ENCODE measurements at places on chromosomes 11 and 22. TPM values are rescaled to one million over a fixed set of nuclear protein-coding genes. Genes with fewer than 3 reads are reported as not detected.

- H3K27me3 ChIP-seq, result peaks cover 1% of the 10 kb centered on the region
- H3K36me3 ChIP-seq, result no peaks in the 10 kb centered on the region
- DNase-seq, result no peak
- no peak overlapping the region for H3K4me3 ChIP-seq
- no peak overlapping the region for H3K27ac ChIP-seq
Observed at GRCh38 chr11:110000031-110000502, 93.1 kb upstream of the ZC3H12C start.

DNA sequence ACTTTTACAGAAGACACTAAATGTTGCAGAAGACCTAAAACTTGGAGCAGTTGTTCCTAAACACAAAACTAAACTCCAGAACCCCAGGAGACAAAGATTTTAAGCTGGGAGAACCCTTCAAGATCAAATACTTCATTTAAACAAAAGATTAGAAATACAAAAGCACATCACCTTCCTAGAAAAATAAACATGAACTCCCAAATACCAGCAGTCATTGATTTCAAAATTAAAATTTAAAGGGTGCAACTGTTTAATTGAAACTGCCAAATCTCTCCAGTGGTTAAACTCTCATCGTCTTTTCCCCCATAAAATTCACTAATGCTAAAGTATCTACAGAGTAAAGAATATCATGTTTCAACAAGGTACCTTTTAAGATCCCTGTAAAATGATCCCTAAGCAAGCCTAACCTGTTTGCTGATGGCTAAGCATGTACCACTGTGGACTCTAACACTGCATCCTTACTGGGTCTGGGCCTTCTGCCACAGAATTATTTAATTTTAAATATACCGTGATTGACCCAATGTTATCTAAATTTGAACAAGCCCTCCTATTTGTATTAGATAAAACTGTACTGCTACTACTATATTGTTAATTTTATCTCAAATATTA is 53.7 kb upstream of the CCDC34 start:
- H3K27ac ChIP-seq, result no peak overlapping the region
- DNase-seq, result no peak
- no peaks in the 10 kb centered on the region for H3K4me1 ChIP-seq

Gene OR5M3
- total RNA-seq, result not detected

Gene MS4A8
- not detected for total RNA-seq

GRCh38 chr11:117097389-117098268 is 599 bp downstream of the SIK3 start:
- H3K4me1 ChIP-seq, result peaks cover 52% of the 10 kb centered on the region
- DNase-seq, result peak; percentile 43
- H3K36me3 ChIP-seq, result peaks cover 2% of the 10 kb centered on the region
- peak overlapping the region; percentile 94 for H3K27ac ChIP-seq
- no peaks in the 10 kb centered on the region for H3K27me3 ChIP-seq

GRCh38 chr11:68031144-68031464 is 623 bp downstream of the NDUFS8 start:
- H3K27ac ChIP-seq, result peak overlapping the region; percentile 95
- peaks cover 16% of the 10 kb centered on the region for H3K4me1 ChIP-seq
- peaks cover 2% of the 10 kb centered on the region for H3K36me3 ChIP-seq
- DNase-seq, result peak; percentile 28
- peak overlapping the region; percentile 90 for H3K4me3 ChIP-seq

GRCh38 chr22:42321908-42322561 is 51.6 kb upstream of the TCF20 start:
- no peak for DNase-seq
- no peaks in the 10 kb centered on the region for H3K36me3 ChIP-seq
- no peak overlapping the region for H3K27ac ChIP-seq
- no peaks in the 10 kb centered on the region for H3K27me3 ChIP-seq

DNA sequence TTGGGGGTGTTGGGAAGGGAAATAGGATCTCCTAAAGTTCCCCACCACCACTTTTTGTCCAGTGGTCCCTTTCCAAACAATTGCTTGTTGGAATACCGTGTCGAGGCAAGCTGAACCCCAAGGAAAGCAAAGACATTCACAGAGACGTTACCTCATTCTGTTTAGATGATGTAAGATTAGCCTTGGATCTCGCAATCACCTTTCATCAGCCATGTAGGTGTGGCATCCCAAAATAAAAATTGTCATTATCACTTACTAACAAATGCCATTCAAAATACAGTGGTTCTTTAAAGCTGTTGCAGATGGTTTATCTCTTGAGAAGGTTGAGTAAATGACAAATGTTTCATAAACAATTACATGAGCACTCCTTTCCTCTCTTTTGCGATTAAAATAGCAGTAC is 86.5 kb upstream of the SLC25A18 start:
- H3K4me1 ChIP-seq, result no peaks in the 10 kb centered on the region
- H3K27me3 ChIP-seq, result peaks cover 20% of the 10 kb centered on the region
- H3K27ac ChIP-seq, result no peak overlapping the region
- DNase-seq, result no peak

Gene MS4A12
- total RNA-seq, result not detected

Gene GAL3ST1
- total RNA-seq, result not detected

- H3K4me3 ChIP-seq, result no peak overlapping the region
- H3K4me1 ChIP-seq, result no peaks in the 10 kb centered on the region
- H3K36me3 ChIP-seq, result no peaks in the 10 kb centered on the region
- no peak for DNase-seq
Observed at GRCh38 chr11:120784566-120785251, 239.2 kb upstream of the TBCEL start.
